Endodermal cell (in vitro differentiated cells): ENCODE measurements at places on chromosomes 6 and 20.

GRCh38 chr20:57435498-57436222 lies 44.5 kb downstream of the RBM38 start:
- no peak overlapping the region for H3K27ac ChIP-seq
- peak; percentile 72 for DNase-seq
- H3K4me3 ChIP-seq = no peak overlapping the region
- H3K27me3 ChIP-seq = no peaks in the 10 kb centered on the region
- H3K4me1 ChIP-seq = no peaks in the 10 kb centered on the region

- H3K4me3 ChIP-seq = no peak overlapping the region
- H3K36me3 ChIP-seq = no peaks in the 10 kb centered on the region
- H3K27me3 ChIP-seq = peaks cover 62% of the 10 kb centered on the region
- H3K4me1 ChIP-seq = no peaks in the 10 kb centered on the region
- DNase-seq = no peak
These were observed 9.2 kb upstream of the MAFB start for GRCh38 chr20:40698281-40698680.

DNA sequence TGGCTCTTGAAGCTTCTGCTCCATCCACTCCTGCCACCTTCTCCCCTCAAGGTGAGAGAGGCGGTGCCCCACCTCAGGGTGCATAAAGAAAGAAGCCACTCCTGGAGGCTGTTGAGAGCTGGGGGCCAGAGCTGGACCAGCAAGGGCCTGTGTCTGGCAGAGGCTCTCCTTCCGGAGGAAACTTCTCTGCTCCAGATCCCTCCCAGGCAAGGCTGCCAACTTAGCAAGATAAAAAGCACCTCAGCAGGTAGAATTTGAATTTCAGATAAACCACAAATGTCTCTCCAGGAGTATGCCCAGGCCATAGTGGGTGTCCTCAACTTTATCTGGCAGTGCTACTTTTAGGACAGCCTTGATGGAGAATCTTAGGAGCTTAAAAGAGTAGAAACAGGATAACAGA lies 13.8 kb downstream of the UNC93A start:
- H3K36me3 ChIP-seq = no peaks in the 10 kb centered on the region
- H3K4me1 ChIP-seq = no peaks in the 10 kb centered on the region
- no peak for DNase-seq
- H3K27ac ChIP-seq = no peak overlapping the region
- no peaks in the 10 kb centered on the region for H3K27me3 ChIP-seq
- H3K4me3 ChIP-seq = no peak overlapping the region

DNA sequence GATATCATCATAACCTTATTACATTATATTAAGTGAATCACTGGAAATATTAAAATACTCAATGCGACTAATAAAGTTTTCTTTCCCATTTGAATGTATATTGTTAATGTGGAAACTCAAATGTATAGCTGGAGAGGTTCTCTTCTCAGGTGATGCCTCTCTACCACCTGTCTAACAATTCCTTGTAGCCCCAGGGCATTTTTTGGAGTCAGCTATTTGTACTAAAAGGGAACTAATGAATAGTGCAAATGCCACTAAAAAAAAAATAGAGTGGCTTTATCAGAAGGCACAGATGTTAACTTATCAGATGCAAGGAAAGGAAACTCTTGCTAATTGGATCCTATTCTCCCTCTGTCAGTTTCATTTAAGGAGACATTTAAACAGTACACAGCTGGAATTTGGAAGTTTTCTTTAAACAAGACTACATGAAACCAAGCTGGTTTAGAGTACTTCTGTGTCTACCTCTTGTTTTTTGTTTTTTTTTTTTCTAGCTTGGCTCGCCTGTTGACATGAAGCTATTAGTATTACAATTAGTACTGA lies 897.0 kb upstream of the SLC35B3 start:
- H3K4me1 ChIP-seq = peaks cover 5% of the 10 kb centered on the region
- no peaks in the 10 kb centered on the region for H3K36me3 ChIP-seq
- DNase-seq = no peak
- no peak overlapping the region for H3K27ac ChIP-seq
- no peaks in the 10 kb centered on the region for H3K27me3 ChIP-seq

DNA sequence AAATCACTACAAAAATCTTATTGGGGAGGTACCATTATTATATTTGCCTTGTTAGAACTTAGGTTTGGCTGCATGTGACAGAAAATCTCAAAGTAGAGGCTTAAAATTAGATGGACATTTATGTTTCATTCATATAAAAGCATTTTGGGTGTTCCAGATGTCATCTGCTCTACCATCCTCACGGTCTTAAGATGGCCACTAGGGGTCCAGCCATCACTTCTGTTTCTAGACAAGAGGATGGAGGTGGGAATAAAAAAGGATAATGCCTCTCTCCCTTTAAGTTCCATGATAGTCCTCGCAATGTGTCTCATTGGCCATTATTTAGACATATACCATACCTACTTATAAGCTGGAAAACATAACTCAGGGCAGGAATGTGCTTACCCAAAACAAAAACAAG lies 929.5 kb downstream of the KIF16B start:
- no peak overlapping the region for H3K4me3 ChIP-seq
- H3K27me3 ChIP-seq = no peaks in the 10 kb centered on the region
- no peak for DNase-seq
- no peak overlapping the region for H3K27ac ChIP-seq
- H3K36me3 ChIP-seq = no peaks in the 10 kb centered on the region
- peaks cover 3% of the 10 kb centered on the region for H3K4me1 ChIP-seq
